HCT116 (cell line): ENCODE measurements at places on chromosomes 4 and X.
A peak's percentile ranks its signal among the peaks of the same experiment; 100 is the strongest.

DNA sequence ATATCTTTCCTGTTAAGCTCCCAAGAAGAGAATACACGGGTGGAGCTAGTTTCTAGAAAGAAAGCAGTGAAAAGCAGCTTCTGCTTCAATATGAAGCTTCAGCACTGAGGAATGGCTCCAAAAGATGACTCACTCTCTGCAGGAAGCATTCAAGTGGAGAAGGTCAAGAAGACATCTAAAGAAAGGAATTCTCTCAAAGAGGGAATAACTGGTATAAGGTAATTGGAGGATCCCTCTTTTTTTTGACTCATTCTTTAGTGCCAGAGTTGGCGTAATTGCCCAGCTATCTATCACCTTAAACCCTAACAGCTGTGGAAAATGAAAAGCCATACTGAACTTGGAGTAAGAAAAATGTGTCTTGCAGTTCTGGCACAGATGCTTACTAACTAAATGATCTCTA, 3.5 kb downstream of the EDA2R start:
- DNase-seq = no peak

- DNase-seq = no peak
Observed at GRCh38 chr4:1251773-1252066, 2.8 kb upstream of the CTBP1 start.

- DNase-seq = no peak
Observed at GRCh38 chrX:119755981-119756533, 2.3 kb upstream of the SOWAHD start.

DNA sequence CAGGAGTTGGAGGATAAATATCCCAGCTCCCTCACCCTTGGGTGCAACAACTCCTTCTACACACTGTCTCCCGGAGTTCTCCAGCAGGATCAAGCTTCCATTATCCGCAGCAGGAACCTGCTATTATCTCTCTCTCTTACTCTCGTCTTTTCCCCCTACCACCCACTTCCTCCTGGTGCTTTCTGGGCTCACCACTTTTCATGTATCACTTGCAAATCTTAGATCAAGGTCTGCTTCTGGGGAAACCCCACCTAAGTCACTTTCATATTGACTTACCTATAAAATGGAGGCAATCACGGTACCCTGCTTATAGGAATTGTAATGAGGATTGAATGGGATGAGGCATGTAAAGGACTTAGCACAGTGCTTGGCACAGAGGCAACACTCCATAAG, 589.5 kb downstream of the BCOR start:
- no peak for DNase-seq

DNA sequence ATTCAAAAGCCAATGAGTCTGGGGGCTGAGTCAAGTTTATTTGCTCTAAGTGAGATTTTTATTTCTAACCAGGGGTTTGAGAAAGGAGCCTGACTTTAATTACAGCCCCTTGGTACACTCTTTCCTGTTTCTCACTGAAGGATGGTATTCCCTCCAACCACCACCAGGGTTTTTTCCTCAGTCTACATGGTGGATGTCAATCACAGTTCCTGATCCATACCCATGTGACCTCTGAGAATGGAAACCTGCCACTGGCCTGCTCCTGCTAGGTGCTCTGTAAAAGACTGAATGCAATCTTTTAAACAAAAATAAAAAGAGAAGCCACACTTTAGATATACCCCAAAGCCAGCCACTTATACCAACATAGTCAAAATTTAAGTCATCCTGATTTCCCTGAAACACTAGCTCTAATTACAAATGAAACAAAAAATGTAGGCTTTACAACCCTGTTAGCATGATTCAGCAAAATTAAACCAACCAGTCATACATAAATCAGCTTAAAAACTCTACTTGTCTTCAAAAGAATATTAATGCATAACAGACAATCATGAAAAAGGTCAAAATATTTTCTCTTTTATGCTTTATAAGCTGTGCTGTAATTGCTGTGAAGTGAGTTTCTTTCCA, 112.1 kb upstream of the NWD2 start:
- peak; percentile 6 for DNase-seq

- no peak for DNase-seq
Observed at GRCh38 chr4:167541286-167541685, 307.0 kb upstream of the SPOCK3 start.

- no peak for DNase-seq
Observed at GRCh38 chrX:47198026-47198686, 4.5 kb downstream of the UBA1 start.

DNA sequence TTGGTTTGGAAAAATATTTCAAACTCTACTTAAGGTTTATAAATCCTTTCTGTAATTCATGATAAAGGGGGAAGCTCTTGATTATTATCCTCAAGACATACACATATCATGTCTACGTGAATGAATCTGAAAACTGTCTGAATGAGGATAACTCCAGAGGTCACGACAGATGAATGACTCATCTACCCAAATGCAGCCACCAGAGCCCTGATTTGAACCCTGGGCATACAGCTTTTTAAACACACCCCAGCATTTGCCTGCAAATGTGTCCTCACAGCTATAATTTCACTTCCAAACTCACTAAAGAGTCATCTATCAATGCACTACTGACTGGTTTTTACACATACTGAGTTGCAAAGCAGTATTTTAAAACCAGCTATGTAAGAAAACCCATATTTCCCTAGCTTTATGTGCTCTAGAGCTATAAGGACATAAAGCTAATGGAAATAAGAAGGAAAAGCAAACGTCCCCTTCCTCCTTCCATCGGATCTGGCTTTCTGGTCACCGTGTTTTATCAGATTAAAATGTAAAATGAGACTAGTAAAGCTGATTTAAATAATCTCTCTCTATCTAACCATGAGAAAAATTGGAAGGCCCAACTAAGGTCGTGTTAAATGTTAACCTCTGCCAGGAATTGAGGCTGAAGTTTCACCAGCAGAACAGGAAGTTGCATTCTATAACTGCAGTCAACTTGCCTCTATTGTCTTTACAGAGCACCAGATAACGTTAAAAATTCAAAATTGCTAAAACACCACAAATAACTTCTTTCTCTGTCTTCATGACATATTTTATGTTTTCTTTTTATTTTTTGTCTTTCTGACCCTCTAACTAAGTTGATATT, 63.1 kb upstream of the SPP1 start:
- DNase-seq = no peak

DNA sequence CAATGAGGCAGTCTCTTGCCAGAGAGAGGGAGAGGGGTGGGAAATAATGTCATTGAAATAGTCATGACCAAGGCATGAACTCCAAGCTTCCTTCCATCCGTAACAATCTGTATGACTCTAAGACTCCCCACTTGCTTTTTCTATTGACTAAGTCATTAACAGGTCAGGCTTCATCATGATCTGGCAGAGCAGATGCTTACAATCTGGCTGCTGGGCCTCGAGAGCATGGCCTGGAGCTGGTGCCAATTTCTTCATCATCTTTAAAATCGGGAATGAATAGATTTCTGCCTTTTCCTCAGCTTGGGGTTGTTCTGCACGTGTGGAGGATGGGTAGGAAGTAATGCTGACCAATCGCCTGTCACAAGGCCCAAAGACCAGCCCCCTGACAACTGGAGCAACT, 280.6 kb upstream of the CLNK start:
- no peak for DNase-seq

- no peak for DNase-seq
Observed at GRCh38 chr4:85615952-85616351, 141.0 kb downstream of the ARHGAP24 start.

DNA sequence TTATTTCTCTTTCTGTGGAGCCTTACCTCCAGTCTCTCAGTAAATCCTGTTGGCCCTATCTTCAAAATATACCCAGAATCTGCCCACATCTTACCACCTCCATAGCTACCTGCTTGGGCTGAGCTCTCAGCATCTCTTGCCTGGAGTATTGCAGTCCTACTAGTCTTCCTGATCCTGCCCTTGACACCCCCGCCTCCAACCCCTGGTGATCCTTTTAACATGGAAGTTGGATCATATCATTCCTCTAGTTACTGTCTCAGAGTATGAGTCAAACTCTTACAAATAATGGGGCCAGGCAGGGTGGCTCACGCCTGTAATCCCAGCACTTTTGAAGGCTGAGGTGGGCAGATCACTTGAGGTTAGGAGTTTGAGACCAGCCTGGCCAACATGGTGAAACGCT, 43.1 kb upstream of the SETD7 start:
- DNase-seq = no peak

DNA sequence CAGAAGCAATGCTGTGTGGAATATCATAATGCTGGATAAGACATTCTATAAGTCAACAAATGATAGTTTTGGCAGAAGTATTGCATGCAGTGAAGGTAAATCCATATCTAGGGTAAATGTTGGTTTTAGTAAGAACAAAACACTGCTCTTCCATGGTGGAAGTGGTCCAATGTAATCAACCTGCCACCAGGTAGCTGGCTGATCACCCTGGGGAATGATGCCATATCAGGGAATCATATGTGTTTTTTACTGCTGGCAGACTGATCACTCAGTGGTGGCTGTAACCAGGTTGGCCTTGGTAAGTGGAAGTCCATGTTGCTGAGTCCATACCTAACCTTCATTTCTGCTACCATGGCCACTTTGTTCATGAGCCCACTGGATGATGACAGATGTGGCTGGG, 74.0 kb upstream of the CENPE start:
- no peak for DNase-seq

- no peak for DNase-seq
Observed at GRCh38 chrX:36314303-36314702, 394.8 kb downstream of the CFAP47 start.

DNA sequence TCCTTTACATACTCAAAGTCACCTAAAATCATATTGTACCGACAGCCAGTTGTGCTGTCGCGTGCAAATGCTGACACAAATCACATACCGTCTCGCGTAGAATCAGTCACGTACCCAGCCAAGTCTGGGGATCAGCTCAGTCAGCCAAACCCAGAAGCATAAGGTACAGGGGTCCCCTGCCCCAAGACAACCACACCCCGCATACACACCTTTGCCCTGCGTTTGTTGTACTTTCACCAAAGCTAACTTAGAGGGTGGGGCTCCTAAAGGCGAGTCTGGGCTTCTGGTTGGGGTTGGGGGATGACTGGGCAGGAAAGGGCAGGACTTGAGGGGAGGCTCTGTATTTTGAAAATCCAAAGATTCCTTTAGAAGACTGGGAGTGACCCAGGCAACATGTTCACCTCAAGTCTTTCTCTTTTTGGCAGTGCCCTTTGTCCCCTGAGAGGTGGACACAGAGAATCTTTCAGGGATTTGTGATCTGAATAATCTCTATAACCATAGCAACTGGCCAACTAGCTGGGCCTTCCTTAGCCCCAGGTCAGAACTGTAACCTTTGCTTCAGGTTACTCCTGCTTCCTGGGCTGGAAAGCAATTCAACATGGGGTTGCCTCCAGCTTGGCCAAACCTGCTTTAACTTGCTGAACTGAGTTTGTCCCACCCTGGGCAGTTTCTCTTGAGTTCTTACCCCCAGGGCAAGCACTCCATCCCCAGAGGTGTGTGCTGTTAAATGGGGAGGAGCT, 992 bp downstream of the GDPD2 start:
- DNase-seq = no peak

DNA sequence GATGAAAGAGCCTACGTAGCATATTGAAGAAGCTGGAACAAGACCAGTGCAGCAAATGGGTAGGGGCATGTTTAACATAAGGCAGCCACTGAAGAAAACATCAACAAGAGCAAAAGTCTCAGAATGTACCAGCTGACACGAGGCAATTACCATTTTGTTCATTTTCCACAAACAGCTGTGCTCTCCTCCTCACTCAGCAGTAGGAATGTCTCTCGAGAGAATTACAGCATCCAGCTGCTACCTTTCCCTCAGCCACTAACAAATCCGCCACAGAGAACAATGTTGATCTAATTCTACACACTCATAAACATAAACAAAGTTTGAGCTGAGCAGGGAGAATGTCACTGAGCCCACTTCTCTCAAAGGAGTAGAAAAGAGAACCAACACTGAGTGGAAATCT, 68.0 kb downstream of the OPHN1 start:
- DNase-seq = no peak

GRCh38 chr4:98170035-98170434, 26.8 kb upstream of the STPG2 start:
- no peak for DNase-seq

GRCh38 chrX:19545651-19546050, 30.3 kb upstream of the MAP3K15 start:
- no peak for DNase-seq

DNA sequence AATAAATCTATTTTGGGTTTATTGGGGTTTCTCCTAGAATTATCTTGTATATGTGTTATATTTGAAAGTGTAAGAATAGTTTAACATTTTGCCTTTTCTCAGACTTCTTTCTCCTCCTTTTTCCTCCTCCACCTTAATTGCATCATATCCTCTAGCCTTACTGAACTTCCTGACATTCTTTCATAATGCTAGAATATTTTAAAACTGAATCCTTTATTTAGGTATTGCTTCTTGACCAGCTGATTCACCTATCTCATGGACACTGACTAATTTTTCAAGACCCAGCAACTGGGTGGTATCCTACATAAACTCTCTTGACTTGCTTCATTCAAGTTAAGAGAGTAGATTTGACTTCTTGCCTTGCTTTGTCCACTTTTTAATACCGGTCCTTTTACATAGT, 1508.9 kb downstream of the STIM2 start:
- no peak for DNase-seq

- no peak for DNase-seq
Observed at GRCh38 chr4:142473960-142474338, 372.2 kb downstream of the INPP4B start.

DNA sequence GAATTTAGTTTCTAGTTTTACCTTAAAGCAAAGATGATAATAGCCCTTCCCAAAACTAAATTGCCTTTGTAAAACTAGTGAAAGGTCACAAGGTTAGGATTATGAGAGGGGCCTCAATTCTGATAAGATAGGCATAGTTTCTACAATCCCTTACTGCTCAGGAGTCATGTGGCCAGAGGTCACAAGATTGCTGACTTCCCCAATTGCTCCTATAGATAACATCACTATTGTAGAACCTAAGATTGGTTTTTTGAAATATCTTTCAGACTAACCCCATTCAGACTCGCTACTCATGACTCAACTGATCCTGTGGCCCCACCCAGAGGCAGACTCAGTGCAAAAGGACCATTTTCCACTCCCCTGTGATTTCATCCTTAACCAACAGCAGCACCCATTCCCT, 70.3 kb downstream of the SCD5 start:
- no peak for DNase-seq

DNA sequence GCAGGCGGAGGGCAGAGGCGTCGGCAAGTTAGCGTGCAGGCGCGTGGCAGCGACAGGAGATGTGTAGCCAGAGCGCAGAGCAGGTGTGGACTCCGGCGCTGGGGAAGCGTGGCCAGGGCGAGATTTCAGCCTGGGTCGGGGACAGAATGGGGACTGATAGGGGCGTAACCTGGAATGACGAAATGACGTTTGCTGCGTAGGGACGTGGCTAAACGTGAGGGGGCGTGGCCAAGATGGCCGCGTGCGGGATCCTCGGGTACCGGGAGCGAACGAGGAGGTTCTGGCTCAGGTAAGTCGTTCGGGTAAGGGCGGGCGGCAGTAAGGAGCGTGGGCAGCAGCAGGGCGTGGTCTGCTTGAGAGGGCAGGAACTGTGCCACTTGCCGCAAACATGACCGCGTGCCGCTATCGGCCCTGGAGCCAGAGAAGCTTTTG, 10.9 kb upstream of the CLTRN start:
- DNase-seq = peak; percentile 70

DNA sequence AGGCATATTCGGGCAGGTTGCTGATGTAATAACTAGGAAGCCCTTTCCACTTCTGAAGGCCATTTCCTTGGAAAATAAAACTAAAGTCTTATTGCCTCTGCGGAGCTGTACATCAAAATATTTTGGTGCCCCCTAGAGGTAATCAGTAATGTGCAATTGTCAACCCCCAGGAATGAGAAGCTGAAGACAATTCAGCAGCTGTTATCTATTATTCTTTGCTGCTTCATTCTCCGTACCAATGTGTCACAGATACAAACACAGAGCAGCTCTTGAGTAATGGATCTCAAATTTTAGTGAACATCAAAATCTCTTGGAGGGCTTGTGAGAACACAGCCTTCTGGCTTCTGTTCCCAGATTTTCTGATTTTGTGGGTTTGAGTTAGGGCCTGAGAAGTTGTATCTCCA, 3.5 kb upstream of the SLIT2 start:
- peak; percentile 29 for DNase-seq
